ENCODE measurements at places on chromosomes 11 and 22. TPM values are rescaled to one million over a fixed set of nuclear protein-coding genes. Genes with fewer than 3 reads are reported as not detected.

DNA sequence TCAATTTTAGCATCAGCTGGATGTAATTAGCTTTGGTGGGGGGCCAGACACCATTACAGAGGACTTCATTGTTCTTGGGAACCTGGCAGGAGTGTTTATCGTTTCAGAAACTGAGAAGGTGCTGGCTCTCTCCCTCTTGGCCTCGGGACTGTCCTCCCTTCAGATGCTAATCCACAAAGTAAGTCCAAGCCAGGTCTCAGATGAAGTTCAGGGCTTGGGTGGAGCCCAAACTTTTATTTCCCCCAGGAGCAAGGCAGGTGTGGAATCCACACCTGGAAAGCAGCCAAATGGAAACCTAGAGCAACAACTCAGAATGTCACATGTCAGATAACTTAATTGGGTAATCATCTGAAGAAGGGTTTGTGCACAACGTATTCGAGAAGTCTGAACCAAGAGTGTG is 119.2 kb downstream of the ME3 start:
- no peaks in the 10 kb centered on the region for H3K4me1 ChIP-seq
- no peaks in the 10 kb centered on the region for H3K36me3 ChIP-seq
- no peak overlapping the region for H3K27ac ChIP-seq
- DNase-seq: no peak
- H3K4me3 ChIP-seq: no peak overlapping the region

GRCh38 chr22:42074846-42075676 is 1.0 kb downstream of the PHETA2 start:
- H3K4me3 ChIP-seq: peak overlapping the region; percentile 49
- no peak for DNase-seq
- H3K27me3 ChIP-seq: no peaks in the 10 kb centered on the region
- H3K36me3 ChIP-seq: peaks cover 6% of the 10 kb centered on the region

Gene INSC
- not detected for polyA plus RNA-seq

GRCh38 chr11:84590106-84590505 is 1037.0 kb downstream of the DLG2 start:
- H3K27me3 ChIP-seq: no peaks in the 10 kb centered on the region
- H3K4me3 ChIP-seq: no peak overlapping the region
- H3K36me3 ChIP-seq: no peaks in the 10 kb centered on the region

DNA sequence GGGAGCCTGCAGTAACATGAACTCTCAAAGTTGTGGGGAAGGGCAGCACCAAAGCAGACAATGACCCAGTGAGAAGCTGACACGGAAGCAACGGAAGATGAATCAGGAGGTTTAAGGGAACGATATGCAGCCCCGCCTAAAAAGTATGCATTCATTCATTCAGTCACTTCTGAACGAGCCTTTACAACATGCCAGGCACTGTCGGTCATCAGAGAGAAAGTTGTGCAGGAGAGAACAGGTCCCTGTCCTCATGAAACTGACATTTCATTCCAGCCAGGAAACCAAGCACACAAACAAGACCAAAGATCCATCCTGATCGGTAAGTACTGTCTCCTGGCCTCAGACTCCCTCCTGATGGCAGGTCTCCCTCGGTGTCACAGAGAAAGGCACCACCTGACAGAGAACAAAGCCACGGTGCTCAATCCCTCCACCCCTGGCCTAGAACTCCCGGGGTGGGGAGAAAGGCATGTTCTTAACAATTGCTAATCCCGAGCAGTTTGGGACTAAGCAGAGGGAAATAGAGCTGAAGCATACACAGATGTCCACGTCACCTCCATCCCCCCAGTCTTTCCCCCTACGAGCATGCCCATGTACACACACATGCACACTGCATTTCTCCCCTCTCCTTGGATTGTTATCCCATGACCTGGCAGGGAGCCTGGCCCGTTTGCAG is 49.3 kb downstream of the LRFN4 start:
- no peak overlapping the region for H3K4me3 ChIP-seq
- H3K4me1 ChIP-seq: no peaks in the 10 kb centered on the region
- H3K27me3 ChIP-seq: no peaks in the 10 kb centered on the region
- H3K36me3 ChIP-seq: no peaks in the 10 kb centered on the region

DNA sequence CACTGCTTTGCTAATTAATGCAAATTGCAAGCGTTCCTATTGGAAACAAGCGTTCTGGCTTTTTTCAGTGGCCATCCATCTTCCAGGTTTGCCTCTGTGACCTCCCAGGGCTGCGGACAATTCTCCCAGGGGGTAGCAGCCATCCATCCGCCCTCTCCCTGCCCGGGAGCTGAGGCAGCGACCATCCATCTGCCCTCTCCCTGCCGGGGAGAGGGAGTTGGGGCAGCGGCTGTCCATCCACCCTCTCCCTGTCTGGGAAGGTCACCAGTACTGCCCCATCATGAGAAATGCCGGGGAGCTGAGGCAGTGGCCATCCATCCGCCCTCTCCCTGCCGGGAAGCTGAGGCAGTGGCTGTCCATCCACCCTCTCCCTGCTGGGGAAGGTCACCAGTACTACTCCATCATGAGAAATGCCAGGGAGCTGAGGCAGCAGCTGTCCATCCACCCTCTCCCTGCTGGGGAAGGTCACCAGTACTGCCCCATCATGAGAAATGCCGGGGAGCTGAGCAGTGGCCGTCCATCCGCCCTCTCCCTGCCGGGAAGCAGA is 394.7 kb downstream of the BRD1 start:
- no peak for DNase-seq
- H3K4me1 ChIP-seq: no peaks in the 10 kb centered on the region
- no peak overlapping the region for H3K27ac ChIP-seq

- H3K4me1 ChIP-seq: no peaks in the 10 kb centered on the region
- H3K27me3 ChIP-seq: no peaks in the 10 kb centered on the region
- no peaks in the 10 kb centered on the region for H3K36me3 ChIP-seq
- no peak for DNase-seq
- no peak overlapping the region for H3K27ac ChIP-seq
Observed at GRCh38 chr11:87926250-87926970, 248.8 kb downstream of the RAB38 start.

DNA sequence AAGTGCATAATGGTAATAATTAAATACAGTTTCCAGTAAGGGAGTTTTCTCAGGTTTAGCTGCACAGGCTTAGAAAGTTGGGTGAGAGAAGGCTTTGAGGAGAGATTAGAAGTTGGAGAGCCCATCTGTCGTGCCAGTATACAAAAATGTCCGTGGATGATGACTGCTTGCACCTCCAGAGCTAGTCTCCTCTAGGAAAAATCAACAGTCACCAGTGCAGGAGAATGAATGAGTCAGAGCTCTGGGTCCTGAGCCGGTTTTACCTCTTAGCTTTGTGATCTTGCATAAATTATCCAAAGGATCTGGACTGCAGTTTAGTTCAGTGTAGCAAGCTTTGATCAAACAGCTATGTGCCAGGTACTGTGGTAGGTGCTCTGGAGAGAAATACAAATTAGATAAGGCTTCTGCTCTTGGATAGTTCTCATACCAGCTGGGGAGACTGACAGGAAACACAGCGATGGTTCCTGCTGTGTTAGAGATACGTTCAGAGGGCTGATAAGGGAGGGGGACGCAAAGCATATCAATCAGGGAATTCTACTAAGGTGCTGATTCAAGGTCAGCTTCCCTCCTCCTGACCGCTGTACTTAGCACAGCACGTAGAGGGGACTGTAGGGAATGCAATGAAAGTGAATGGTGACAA is 125.9 kb downstream of the TEAD1 start:
- no peak overlapping the region for H3K27ac ChIP-seq
- H3K27me3 ChIP-seq: peaks cover 5% of the 10 kb centered on the region
- no peak overlapping the region for H3K4me3 ChIP-seq
- no peaks in the 10 kb centered on the region for H3K4me1 ChIP-seq
- DNase-seq: no peak
- no peaks in the 10 kb centered on the region for H3K36me3 ChIP-seq

Gene DDI1
- polyA plus RNA-seq: not detected

- H3K4me3 ChIP-seq: no peak overlapping the region
- no peak for DNase-seq
- no peaks in the 10 kb centered on the region for H3K4me1 ChIP-seq
- no peaks in the 10 kb centered on the region for H3K27me3 ChIP-seq
Observed at GRCh38 chr11:116910378-116910777, 73.0 kb upstream of the APOA1 start.

GRCh38 chr11:119144825-119145486 is 3.9 kb upstream of the ABCG4 start:
- H3K4me1 ChIP-seq: no peaks in the 10 kb centered on the region
- no peaks in the 10 kb centered on the region for H3K27me3 ChIP-seq
- no peak for DNase-seq
- no peaks in the 10 kb centered on the region for H3K36me3 ChIP-seq

Gene APOBEC3F
- polyA plus RNA-seq: 9.1 TPM

Gene PATE4
- polyA plus RNA-seq: not detected

DNA sequence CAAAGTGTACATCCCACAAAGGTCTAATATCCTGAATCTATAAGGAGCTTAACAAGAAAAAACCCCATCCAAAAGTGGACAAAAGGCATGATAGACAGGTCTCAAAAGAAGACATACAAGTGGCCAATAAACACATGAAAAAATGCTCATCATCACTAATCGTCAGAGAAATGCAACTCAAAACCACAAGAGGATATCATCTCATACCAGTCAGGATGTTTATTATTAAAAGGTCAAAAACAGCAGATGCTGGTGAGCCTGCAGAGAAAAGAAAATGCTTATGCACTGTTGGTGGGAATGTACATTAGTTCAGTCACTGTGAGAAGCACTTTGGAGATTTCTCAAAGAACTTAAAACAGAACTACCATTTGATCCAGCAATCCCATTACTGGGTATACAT is 12.7 kb downstream of the LGALS12 start:
- H3K4me1 ChIP-seq: peaks cover 12% of the 10 kb centered on the region
- H3K36me3 ChIP-seq: no peaks in the 10 kb centered on the region
- DNase-seq: no peak

- no peaks in the 10 kb centered on the region for H3K36me3 ChIP-seq
- no peak overlapping the region for H3K4me3 ChIP-seq
- H3K27me3 ChIP-seq: no peaks in the 10 kb centered on the region
- no peak for DNase-seq
Observed at GRCh38 chr11:73384125-73384441, 7.9 kb downstream of the RELT start.

Gene GTSE1
- polyA plus RNA-seq: not detected
